ENCODE measurements at places on chromosomes 4 and X.

- DNase-seq = no peak
These were observed 100.9 kb upstream of the RADX start for GRCh38 chrX:106510713-106511403.

DNA sequence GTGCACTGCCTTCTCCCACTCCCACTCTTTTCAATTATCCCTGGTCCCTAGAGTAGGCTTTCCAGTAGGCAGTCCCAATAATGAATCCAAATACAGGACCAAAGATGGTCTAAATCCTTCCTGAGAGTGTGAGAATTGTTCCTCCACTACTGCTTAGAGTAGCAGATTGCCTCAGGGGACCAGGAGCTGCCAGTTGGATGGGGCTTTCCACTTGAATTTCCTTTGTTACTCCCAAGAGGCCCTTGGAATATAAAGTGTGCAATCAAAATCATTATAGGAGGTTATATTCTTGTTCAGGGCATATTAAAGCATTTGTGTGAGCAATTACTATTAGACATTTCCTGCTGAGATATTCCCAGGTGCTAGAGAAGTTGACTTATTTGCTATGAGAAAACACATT, 156.6 kb upstream of the TLL1 start:
- no peak for DNase-seq

DNA sequence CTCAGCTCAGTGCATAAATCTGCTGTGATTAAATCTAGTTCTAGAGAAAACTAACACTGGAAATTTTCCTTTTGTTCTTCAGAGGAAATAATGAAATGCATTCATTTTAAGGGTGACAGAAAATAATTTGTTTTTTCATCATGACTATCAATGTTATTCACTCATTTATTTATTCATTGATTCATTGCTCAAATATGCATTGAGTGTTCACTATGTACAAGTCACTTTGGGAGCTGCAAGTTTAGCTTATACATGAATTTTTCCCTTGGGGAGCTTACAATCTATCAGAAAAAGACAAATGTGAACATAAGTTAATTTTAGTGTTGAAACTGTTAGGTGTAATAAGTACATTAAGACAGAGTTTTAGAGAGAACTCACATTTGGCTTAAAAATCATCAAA, 897.8 kb downstream of the CENPC start:
- DNase-seq = no peak

DNA sequence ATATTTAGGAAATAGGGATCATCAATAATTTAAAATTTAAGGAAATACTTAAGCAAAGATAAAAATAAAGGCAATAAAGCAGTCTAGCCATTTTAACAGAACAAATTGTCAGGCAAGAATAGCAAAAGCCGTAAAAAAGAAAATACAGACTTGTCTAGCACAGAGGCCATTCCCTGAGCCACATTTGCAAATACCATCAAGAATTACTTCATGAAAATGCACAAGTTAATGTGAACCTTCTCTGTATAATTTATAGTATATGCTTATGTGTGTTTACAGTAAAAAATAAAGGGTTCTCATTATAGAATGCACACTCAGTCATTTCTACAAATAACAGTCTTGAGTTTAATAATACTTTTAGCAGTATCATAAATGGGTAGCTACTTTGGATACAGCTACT, 505.9 kb upstream of the CPEB2 start:
- no peak for DNase-seq

GRCh38 chr4:176498617-176499256, 179.0 kb downstream of the SPCS3 start:
- DNase-seq = no peak

- no peak for DNase-seq
These were observed 57.7 kb upstream of the TXK start for GRCh38 chr4:48191758-48192157.

All from GF-D8 (cell line).